ENCODE measurements at places on chromosomes 1 and 21.

- DNase-seq, result peak; percentile 18
Measured at GRCh38 chr1:21620496-21620895, 48.7 kb downstream of the RAP1GAP start.

GRCh38 chr1:111516005-111516535 is 12.6 kb upstream of the ADORA3 start:
- DNase-seq, result peak; percentile 37

DNA sequence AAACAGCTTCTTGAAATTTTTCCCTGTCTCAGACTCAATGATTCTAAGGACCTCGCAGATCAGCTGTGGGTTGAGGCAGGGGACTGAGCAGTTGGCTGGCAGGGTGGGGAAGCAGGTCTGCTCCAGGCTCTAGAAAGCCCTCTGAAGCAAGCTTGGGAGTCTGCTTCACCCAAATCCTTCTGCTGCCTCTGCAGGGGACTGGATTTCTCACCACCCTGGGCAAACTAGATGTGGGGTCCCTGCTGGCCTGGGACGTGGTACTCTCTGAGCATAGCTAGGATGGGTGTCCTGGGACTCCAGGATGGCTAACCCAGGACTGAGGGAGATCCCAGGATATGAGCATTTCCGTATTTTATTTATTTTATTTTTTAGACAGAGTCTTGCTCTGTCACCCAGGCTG is 89.3 kb downstream of the LAMC2 start:
- DNase-seq, result no peak

DNA sequence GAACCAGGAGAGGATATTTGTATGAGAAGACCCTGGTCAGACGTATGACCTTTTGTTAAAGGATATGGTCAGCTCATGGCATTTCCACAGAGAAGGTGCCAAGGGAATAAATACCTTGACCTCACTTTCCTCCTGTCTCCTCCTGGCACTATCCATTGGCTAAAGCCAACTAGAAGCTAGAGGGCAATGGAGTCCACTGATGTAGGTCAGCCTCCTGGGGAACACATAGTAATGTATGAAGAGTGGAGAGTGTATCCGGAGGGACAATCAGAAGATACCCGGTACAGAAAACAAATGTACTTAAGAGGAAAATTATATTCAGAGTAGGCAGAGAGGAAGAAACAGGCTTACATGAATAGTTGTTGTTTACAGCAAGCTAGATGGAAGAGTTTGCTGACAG is 698 bp upstream of the NTMT2 start:
- no peak for DNase-seq

All from amygdala (tissue), 56 donors.